ENCODE measurements at places on chromosomes 4 and X. TPM values are rescaled to one million over a fixed set of nuclear protein-coding genes. Genes with fewer than 3 reads are reported as not detected.
A peak's percentile ranks its signal among the peaks of the same experiment; 100 is the strongest.

Gene PNPLA4
- total RNA-seq = 12.0 TPM

- DNase-seq = no peak
Observed at GRCh38 chrX:38458071-38458470, 103.3 kb upstream of the TSPAN7 start.

DNA sequence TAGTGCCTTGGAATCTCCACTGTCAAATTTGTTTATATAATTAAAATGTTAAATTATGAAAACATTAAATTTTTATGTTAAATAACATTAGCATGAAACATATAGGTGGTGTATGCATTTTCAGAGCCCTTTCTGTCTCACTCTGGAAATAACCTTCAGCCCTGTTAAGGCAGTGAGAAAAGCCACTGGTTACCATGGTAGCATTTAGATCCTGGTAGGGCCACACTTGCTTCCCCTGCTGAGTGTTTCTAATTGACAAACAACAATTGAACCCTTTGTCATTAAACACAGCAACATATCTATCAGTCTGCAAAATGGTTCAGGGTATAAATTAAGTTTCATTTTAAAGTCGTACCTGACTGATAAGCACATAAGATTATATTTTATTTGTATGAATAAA lies 63.5 kb downstream of the PDK3 start:
- DNase-seq = no peak

GRCh38 chr4:113978561-113979147 lies 793 bp downstream of the ARSJ start:
- DNase-seq = no peak

- no peak for DNase-seq
Observed at GRCh38 chr4:57085278-57085677, 24.9 kb downstream of the IGFBP7 start.

GRCh38 chr4:38831653-38832052 lies 25.0 kb downstream of the TLR6 start:
- no peak for DNase-seq

- no peak for DNase-seq
Observed at GRCh38 chrX:136261321-136261720, 10.1 kb upstream of the MAP7D3 start.

Gene XIAP
- 36.0 TPM for total RNA-seq

DNA sequence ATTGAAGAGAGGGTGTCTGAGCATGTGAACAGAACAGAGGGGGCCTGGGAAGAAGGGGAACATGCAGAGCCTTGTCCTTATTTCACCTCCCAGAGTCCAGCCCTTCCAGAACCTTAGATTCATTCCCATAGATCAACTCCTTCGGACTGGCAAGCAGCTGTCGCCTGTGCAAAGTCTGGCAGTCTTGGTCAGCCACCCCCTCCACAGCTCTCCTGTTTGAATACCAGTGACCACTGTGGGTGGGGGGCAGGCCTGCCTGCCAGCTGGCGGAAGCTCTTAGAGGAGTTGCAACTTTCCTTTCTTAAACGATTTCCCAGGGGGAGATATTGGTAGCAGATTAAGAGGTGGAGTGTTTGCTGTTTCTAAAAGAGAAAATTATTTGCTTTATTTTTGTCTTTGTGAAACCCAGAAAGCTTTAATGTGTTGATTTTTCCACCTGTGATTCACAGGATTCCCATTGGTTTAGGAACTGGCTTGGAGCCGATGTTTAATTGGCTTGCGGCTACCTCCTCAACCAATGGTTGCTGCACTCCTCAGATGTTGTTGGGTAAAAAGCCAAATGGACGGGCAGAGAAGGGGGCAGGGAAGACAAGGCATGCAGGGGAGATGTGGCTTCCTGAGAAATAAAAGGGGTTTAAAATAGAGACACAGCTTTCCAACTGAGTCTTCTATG lies 62.2 kb upstream of the PRPS1 start:
- DNase-seq = no peak

GRCh38 chrX:27446423-27446822 lies 16.7 kb downstream of the PPP4R3C start:
- no peak for DNase-seq

DNA sequence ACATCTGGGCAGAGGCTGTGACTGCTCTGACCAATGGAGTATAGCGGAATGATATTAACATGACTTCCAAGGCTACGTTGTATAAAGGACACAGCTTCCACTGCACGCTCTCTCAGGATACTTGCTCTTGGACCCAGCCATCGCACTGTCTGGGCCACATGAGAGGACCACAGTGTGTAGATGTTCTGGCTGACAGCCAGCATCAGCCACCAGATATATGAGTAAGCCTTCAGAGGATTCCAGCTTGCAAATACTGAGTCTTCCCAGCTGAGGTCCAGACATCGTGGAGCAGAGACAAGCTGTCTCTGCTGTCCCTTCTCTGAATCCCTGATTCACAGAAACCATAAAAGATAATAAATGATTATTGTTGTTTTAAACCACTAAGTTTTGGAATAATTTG lies 146.8 kb upstream of the USP9X start:
- no peak for DNase-seq

Gene FHDC1
- 0.14 TPM for total RNA-seq

- no peak for DNase-seq
Observed at GRCh38 chrX:40300286-40300890, 202.6 kb upstream of the BCOR start.

Gene MECP2
- total RNA-seq = 61.0 TPM

DNA sequence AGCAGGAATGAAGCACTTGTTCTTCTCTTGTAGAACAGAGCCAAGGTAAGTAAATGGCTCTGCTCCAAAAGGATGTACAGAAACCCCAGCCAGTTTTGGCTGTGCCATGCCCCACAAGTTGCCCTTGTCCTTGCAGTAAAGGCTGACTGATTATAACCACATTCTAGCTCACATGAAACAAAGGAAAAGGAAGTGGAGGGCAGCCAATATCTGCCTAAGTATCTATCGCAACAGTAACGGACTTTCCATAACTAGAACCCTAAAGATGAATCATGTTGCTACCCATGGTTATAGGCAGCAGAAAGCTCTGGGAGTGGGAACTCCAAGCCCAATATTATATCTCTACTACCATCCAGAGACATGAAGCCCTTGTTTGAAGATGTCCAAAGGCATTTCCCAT lies 95.7 kb downstream of the COMMD8 start:
- no peak for DNase-seq

GRCh38 chr4:113987382-113987941 lies 8.0 kb upstream of the ARSJ start:
- DNase-seq = no peak

Gene FGF16
- total RNA-seq = not detected

DNA sequence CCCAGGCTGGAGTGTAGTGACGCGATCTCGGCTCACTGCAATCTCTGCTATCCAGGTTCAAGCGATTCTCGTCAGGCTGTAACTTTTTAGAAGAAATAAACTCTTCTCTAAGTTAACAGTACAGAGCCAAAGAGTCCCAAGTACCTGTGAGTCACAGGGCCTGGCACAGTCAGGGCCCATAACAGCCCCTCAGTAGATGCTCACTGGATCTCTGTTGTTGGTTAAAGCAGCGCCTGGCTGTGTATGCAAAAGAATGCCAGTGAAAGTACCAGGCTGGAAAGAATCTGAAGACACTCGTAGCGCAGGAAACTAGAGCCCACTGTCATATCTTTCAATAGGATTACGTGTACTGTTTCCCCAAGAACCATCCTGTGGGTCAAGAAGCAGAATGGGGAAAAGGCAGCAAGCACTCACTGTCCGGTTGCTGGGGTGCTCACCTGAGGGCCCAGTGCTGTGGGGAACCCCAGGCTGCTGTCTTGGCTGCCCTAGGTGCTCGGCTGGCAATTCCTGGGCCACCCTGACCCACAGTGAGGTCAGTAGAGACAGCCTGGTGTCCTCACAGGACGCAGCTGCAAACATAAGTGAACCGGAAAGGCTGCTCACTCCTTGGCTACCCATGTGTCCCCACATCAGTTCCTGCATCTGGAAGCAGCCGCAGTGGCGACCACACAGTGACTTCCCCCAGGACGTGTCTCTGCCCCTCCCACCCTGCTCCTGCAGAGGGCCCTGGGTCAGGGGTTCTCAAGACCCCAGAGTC lies 3.1 kb upstream of the SLBP start:
- DNase-seq = peak; percentile 52
